ENCODE measurements at places on chromosomes 1 and 21. TPM values are rescaled to one million over a fixed set of nuclear protein-coding genes. Genes with fewer than 3 reads are reported as not detected.

Gene GJB4
- polyA plus RNA-seq: 0.19 TPM

Gene TBX19
- polyA plus RNA-seq: not detected

GRCh38 chr1:67771152-67771551 lies 62.1 kb downstream of the GNG12 start:
- DNase-seq: no peak

Gene C1orf174
- 19.9 TPM for polyA plus RNA-seq

GRCh38 chr1:6635910-6636760 lies 11.5 kb downstream of the THAP3 start:
- DNase-seq: no peak

Gene THEM5
- polyA plus RNA-seq: 0.36 TPM

- no peak for DNase-seq
These were observed 237.2 kb downstream of the KAZN start for GRCh38 chr1:14835725-14836124.
